ENCODE measurements at places on chromosomes 2 and 18.

GRCh38 chr2:156065912-156066311 lies 266.6 kb downstream of the NR4A2 start:
- DNase-seq: no peak

DNA sequence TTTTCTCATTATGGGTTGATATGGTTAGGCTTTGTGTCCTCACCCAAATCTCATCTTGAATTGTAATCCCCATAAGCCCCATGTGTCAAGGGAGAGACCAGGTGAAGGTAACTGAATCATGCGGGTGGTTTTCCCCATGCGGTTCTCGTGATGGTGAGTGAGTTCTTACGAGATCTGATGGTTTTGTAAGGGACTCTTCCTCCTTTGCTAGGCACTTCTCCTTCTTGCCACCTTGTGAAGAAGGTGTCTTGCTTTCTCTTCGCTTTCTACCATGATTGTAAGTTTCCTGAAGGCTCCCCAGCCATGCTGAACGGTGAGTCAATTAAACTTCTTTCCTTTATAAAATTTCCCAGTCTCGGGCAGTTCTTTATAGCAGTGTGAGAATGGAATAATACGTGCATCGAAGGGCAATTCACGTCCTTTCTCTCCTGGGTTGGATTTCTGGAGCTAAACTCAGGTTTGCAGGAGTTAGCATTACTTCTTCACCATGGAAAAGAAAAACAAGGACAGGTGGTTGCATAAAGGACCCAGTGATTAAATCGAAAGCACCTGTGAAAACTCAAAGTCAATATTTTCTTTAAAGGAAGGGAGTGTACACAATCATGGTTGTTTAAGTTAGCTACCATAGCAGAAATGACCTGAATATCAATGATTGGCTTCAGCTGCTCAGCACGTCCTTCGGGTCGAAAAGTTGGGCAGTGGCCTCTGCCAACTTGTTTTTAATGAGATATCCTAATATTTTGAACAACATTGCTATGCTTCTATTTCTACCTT lies 54.1 kb downstream of the CDC42EP3 start:
- no peak for DNase-seq

- no peak for DNase-seq
These were observed at the start of gene ATP8B1 for GRCh38 chr18:57803103-57803969. ATP8B1 (minus strand) TSS chr18:57803315; CDS start chr18:57731807, 71,508 bp downstream.

- DNase-seq: no peak
These were observed 79.0 kb upstream of the RAB27B start for GRCh38 chr18:54749291-54749690.

DNA sequence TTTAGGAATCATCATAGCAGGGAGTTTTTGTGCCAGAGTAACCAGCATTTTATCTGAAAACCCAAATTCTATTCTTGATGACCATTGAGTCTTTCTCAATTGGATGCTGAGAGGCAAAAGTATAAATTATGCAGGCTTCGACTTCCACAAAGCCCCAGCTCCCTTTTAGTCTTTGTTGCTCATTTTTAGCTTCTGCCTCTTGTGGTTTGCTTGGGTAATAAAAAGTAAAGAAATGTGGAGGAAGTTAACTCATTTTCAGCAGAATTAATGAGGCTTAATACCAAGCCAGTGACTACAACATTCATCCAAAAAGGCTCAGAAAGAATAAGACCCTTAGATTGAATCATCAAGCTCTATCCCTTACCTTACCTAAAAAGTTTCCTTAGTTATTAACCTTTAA lies 18.6 kb downstream of the ERMN start:
- DNase-seq: no peak

DNA sequence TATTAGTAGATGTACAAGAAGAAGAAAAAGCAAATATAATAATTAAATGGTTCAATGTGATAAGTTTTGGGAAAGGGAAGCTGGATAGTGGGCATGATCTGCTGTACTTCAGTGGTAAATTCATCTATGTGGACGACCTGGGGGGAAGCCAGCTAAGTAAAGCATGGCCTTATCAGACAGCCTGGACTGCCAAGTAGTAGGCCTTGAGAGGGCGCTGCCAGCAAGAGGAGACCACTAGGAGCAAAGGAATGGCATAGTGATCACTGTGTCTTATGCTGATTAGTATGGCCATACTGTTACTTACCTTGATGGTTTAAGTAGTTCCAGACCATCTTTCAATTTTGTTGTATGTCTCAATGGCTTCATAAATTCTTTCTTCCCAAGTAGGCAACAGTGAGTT lies 287.6 kb downstream of the SETBP1 start:
- no peak for DNase-seq

- no peak for DNase-seq
These were observed 126.7 kb downstream of the BCL2 start for GRCh38 chr18:63192885-63193349.

- no peak for DNase-seq
These were observed 626.7 kb downstream of the BCL11A start for GRCh38 chr2:59926731-59927130.

DNA sequence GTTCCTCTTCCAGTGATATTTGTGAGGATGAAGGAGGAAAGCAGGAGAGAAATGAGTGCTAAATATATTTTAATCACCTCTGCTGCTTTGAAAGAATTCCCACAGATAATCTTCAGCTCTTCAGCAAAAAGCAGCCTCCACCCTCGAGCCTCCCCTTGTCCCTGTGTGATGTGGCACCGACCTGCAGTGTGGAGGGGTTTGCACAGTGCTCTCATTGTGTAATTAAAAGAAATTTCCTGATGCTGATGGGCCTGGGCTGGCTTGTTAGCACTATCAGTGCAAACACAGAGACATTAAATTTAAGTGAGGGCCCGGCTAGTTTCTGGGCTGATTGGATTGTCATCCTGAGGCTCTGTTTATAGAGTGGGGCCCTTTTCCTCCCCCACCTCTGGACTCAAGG lies 53.4 kb downstream of the KIF5C start:
- DNase-seq: no peak

GRCh38 chr2:167814881-167815718 lies 432.3 kb downstream of the STK39 start:
- DNase-seq: no peak

- no peak for DNase-seq
These were observed 463.7 kb upstream of the HNMT start for GRCh38 chr2:137500599-137500998.

DNA sequence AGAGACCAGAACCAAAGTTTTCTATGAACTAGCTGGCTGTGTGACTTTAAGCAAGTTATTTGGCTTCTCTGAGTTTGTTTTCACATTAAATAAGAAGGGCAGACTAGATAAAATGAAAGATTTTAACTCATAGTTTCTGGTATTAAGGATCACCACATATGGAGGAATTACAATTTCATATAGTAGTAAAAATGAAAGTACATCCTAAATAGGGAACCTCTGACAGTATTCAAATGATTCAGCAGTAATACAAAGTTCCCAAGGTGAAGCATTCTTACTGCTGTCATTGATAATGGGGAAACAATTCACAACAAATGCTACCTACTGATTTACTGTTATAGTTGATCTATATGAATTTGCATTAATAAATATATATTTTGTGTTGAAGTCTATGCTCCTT lies 170.3 kb upstream of the VRK2 start:
- no peak for DNase-seq

DNA sequence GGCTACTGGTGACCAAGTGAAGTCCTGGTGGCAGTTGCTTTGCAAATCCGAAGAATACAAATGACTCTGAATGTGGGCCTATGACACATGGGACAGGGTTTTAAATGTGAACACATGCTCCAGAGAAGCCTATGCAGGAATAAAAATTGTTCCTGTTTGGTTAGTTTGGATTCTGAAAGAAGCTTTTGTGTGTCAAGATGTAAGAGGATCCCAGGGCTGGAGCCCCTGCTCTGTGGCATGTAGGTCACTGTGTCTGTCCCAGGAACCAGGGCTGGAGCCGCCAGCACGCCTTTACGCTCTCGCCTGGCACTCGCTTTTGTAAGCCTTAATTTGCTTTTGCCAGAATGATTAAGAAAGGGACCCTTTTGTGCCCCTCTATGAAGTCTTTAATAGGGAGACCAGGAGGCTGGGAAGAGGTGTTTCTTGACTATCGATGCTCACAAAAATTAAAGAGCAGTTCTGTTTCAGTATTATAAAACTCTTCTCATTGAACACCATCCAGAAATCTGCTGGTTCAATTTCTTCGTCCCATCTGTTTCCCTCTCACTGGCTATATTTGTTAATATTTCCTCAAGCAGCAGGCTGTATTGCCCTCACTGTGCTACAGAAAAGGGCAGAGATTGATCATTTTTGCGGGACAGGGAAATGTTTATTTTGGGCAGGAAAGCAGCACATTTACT lies 532.7 kb upstream of the POU3F3 start:
- no peak for DNase-seq
